Hematopoietic multipotent progenitor cell treated with erythropoietin and hydrocortisone succinate and interleukin-3 and kit ligand, for 15 days (in vitro differentiated cells): ENCODE measurements at places on chromosomes 6 and 20.

- no peak for DNase-seq
Observed at GRCh38 chr20:7736336-7736735, 203.9 kb downstream of the HAO1 start.

GRCh38 chr6:43628393-43629103, 516 bp downstream of the GTPBP2 start:
- peak; percentile 38 for DNase-seq

- no peak for DNase-seq
Observed at GRCh38 chr6:684831-685636, 7.9 kb downstream of the EXOC2 start.

- no peak for DNase-seq
Observed at GRCh38 chr6:129709196-129709768, 695 bp downstream of the ARHGAP18 start.

DNA sequence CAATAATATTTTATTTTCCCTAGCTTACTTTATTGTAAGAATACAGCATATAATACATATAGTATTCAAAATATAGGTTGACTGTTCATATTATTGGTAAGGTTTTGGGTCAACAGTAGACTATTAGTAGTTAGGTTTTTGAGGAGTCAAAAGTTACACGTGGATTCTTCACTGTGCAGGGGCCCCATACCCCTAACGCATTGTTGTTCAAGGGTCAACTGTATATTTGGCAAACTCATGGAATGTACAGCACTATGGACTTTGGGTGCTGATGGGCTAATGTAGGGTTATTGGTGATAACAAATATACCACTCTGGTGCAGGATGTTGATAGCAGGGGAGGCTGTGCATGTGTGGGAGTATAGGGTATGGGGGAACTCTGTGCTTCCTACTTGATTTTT, 397.2 kb downstream of the BCKDHB start:
- no peak for DNase-seq
